ENCODE measurements at places on chromosomes 5 and 9. TPM values are rescaled to one million over a fixed set of nuclear protein-coding genes. Genes with fewer than 3 reads are reported as not detected.

Gene STXBP1
- 29.8 TPM for total RNA-seq

Gene TAF11L12
- total RNA-seq, result not detected

Gene PFN3
- total RNA-seq, result not detected

Gene NSMF
- total RNA-seq, result 49.3 TPM

Gene IFNA2
- total RNA-seq, result not detected

Gene SPARC
- total RNA-seq, result 483 TPM

Gene ORM2
- total RNA-seq, result not detected

Gene MEIKIN
- not detected for total RNA-seq

Data from ureter (tissue), 1 donor.